Progenitor cell of endocrine pancreas (in vitro differentiated cells): ENCODE measurements at places on chromosomes 1 and 21. TPM values are rescaled to one million over a fixed set of nuclear protein-coding genes. Genes with fewer than 3 reads are reported as not detected.

The HCN3 gene
- total RNA-seq: 13.6 and 15.6 TPM in 2 replicates

The PSMA5 gene
- 71.4 and 81.1 TPM in 2 replicates for total RNA-seq

The ANGPTL1 gene
- total RNA-seq: 0.22 TPM in 1 of 2 replicates, not detected in the other

The PRR9 gene
- not detected in 2 replicates for total RNA-seq

The PIAS3 gene
- 36.9 and 38.2 TPM in 2 replicates for total RNA-seq

The OR2T35 gene
- not detected in 2 replicates for total RNA-seq

The LCE6A gene
- not detected in 2 replicates for total RNA-seq

The CELF3 gene
- total RNA-seq: 20.0 and 22.6 TPM in 2 replicates

The SLC45A1 gene
- total RNA-seq: 0.60 and 0.86 TPM in 2 replicates

The AVPR1B gene
- total RNA-seq: 0.60 TPM in 1 of 2 replicates, not detected in the other

The CELA3B gene
- 0.58 TPM in 1 of 2 replicates, not detected in the other for total RNA-seq
